Stimulated activated CD4-positive, alpha-beta T cell treated with anti-CD3 and anti-CD28 coated beads, Interleukin-4, amount 100 ng/mL, for 1 hour (primary cell): ENCODE measurements at places on chromosomes 4 and X.

- DNase-seq, result no peak
Measured at GRCh38 chrX:49089553-49089952, 9.9 kb upstream of the WDR45 start.

DNA sequence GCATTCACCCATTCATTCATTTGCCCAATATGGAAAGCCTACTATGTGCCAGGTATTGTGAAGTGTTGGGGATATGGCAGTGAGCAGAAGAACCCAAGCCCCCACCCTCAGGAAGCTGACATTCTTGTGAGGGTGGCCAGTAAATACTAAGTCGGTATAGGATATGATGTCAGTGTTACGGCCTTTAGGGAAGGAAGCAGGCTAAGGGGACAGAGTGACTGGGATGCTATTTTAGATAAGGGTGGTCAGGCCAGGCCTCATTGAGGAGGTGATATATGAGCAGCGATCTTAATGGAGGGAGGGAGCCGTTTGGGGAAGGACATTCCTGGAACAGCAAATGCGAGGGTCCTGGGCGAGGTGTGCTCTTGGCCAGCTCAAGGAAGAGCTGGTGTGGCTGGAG is 2.0 kb downstream of the ATP6AP1 start:
- DNase-seq, result no peak

DNA sequence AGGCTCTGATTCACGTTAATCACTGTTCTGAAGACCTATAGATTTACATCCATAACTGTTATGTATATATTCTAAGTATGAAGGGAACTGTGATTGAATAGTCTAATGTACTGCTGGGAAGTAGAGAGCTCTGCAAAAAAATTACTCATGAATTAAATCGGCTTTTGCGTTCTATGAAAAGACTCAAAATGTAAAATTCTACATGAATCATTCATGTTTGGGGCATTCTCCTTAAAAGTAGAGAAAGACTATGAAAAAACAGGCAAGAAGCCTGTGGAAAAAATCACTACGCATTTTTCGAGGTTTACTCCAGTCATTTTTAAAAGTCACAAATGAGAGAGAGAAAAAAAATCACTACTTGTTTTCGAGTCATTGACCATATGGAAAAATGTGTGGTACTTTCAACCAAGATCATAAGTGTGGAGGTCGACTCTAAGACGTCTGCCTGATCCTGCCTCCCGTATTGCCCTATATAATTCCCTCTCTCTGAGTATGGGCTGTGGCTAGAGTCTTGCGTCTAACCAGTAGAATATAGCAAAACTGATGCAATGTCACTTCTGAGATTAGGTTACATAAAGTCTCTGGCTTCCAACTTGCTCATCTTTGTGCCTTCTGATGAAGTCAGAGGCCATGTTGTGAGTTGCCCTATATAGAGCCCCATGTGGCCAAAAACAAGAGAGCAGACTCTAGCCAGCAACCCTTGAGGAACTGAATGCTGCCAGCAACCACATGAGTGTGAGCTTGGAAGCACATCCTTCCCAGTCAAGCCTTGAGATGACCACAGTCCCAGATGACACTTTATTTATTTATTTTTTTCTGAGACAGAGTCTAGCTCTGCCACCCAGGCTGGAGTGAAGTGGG is 32.1 kb upstream of the VEGFD start:
- no peak for DNase-seq

DNA sequence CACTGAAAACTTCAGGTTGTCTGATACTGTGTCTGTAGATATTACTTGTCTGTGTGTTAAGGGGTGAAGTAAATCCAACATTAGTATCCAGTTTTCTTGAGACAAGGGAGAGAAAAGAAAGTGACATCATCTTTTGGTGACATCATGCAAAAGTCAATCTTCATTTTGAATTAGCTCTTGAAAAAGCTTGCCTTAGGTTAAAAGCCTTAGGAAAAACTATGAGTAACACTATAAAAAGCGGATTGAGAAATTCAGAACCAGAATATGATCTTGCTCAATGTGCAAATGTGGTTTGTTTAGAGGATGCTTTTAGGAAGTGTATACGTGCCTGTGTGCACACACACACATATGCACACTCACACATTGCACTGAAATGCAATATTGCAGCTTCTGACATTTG is 345.8 kb upstream of the CASK start:
- no peak for DNase-seq

DNA sequence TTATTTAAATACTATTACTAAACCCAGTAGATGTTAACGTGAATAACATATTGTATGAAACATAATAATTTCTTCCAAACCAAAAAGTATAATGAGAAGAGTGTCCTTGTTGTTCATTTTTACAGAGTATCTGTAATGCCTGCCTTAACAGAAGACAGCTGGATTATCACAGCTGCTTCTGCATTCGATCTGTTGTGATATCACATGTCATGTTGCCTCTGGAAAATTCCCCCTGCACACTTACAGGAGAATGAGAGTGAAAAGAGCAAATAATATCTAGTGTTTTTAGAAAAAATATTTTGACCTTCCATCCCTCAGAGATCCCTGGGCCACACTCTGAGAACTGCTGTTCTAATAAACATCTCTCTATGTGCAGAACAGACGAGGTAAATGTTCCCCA is 240.1 kb upstream of the NOCT start:
- DNase-seq, result no peak

GRCh38 chrX:9614016-9614415 is 149.2 kb downstream of the TBL1X start:
- no peak for DNase-seq

DNA sequence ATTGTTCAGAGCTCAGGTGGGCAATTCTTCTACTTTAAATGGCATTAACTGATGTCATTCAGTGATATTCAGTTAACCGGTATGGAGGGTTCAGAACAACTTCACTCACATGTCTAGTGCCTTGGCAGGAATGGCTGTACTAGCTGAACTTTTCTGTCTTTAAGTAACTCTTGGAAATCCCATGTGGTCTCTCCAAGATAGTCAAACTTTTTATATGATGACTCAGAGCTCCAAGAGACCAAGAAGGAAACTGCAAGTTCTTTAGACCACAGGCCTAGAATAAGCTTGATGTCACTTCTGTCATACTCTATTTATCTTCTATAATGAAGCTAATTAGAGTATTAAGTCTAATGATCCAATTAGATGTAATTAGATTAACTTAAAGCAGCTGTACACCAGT is 24.9 kb downstream of the LHFPL1 start:
- DNase-seq, result no peak

DNA sequence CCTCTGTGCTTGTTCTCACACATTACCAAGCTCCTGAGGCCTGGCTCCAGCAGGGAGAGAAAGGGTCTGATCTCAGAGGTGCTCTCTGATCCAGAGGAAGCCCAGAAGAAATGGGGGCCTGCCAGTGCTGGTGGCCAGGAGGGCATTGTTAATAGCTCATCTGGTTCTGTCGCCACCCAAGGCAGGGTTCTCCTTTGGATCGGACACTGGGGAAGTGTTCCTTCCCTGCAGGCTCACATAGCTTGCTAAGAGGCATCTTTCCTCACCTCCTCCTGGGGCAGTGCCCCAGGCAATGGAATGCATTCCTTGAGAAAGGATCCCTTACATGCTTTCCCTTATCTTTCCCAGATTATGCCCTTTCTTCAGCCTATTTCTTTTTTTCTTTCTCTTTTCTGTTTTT is 53.8 kb downstream of the RBM47 start:
- no peak for DNase-seq

DNA sequence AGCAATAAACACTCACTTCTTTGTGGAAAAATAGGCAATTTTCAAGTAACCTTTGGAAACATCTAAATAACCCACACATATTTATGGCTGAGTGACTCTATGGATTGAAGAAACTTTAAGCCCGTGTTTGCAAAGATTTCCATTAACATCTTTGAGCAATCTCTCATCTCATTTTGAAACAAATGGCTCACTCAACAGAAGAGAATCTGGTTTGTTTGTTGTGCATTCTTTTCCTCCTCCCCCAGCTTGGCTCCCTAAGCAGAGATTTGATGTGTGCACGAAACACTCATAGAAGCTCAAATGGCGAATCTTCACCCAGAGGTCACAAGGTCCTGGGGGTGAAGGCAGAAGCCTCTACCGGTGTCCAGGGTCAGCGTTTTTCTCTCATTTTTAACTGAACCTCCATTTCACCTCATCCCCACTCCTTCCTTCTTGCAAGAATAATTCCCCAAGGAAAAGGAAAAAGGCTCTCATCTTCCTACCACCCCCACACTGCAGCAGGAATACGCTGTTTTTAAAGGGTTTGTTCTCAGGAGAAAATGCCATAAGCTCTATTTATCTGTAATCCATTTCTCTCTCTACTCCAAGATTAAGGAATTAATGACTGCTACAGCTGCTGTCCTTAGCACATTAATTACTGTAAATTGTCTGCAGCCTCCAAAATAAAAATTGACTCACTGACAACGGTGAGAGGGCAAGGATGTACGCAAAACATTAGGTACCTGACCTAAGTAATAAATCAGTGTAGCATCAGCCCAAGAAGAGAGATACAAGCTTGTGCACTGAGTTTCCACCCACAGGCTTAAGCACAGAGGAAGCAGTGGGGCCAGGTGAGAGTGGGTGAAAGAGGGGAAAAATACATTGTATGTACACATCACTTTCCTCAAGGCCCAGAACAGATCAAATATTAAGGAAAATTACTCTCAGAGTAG is 307.6 kb upstream of the NOCT start:
- DNase-seq, result no peak

- DNase-seq, result no peak
Measured at GRCh38 chrX:19331831-19332230, 11.9 kb upstream of the PDHA1 start.

GRCh38 chr4:52299120-52299519 is 248.0 kb downstream of the SPATA18 start:
- no peak for DNase-seq

- DNase-seq, result no peak
Measured at GRCh38 chr4:732911-733630, 27.4 kb downstream of the PCGF3 start.

DNA sequence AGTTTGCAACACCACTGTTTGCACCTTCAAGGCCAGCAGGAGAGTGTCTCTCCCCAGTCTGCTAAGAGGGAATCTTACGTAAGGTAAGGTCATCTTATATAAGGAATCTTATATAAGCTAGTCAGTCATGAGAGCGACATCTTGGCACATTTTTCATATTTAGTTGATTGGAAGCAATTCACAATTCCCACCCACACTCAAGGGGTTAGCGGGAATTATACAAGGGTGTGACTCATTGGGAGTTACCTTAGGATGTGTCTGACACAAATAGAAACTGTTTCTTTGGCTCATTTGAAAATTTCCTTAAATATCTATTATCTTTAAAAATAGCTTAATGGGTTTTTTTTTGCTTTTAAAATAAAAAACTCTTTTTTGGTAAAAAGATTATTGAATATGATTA is 62.1 kb upstream of the GRPR start:
- no peak for DNase-seq

DNA sequence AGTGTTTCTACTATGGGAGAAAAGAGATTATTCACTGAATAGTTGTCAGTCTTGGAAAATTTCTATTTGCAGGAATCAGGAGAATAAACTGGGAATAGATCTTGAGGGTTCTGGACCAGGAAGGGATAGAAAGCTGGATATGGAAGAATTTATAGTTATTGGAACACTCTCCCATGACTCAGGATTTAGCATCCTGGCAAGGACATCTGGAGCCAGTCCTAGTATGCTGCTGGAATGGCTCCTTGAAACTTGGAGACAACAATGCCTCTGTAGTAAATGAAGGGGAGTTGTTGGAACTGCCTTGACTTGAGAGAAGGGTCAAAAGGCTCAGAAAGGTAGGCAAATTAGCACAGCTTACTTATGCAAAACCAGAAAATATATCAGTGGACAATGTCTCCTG is 23.5 kb upstream of the THOC2 start:
- DNase-seq, result no peak

GRCh38 chrX:129932016-129932820 is 26.3 kb downstream of the UTP14A start:
- peak; percentile 70 for DNase-seq

DNA sequence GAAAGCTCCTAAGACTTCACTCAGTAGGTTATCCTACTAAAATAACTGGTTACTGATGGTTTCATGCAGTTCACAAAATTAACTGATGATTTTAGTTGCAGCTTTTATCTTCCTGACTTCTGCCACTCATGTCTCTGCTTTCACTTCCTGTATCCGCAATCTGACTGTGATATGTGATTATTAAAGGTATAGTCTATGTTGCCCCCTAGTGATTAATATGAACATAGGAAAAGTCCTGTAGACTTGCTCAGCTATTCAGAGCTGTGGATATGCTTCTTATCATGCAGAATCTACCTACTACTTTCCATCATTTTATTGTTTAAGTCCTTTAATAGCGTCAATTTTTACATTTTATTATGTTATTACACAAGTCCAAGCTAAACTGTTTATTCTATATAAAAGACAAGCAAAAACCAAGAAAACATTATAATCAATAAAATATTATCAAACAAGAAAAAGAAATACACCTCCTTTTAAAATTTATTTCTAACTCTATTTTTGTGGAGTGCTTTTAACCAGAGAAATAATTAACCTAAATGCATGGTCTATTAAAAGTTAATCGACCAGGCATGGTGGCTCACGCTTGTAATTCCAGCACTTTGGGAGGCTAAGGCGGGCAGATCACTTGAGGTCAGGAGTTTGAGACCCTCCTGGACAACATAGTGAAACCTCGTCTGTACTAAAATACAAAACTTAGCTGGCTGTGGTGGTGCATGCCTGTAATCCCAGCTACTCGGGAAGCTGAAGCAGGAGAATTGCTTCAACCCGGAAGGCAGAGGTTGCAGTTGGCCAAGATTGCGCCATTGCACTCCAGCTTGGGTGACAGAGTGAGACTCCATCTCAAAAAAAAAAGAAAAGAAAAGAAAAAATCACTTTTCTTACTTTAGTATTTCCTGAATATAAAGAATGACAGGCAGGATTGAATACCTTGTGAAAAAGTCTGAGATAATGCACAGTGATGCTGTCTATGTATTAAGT is 40.4 kb upstream of the TLR2 start:
- DNase-seq, result no peak

DNA sequence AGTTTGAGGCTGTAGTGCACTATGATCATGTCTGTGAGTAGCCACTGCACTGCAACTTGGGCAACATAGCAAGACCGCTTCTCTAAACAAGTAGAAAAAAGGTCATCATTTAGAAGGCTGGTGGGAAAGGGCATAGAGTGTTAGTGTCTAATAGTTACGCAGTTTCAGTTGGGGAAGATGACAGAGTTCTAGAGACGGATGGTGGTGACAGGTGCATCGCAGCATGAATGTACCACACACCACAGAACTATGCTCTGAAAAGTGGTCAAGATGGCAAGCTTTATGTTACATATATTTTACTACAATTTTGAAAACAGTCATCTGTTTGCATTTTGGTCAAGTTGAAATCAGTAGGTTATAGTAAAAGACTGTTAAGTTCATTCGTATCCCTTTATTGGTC is 23.7 kb upstream of the CLDN34 start:
- no peak for DNase-seq

GRCh38 chr4:20203508-20203907 is 48.2 kb upstream of the SLIT2 start:
- no peak for DNase-seq
